GM12878 (cell line): ENCODE measurements at places on chromosomes 1 and 21.

GRCh38 chr1:119715542-119715941 lies 3.8 kb downstream of the PHGDH start:
- no peak for DNase-seq

DNA sequence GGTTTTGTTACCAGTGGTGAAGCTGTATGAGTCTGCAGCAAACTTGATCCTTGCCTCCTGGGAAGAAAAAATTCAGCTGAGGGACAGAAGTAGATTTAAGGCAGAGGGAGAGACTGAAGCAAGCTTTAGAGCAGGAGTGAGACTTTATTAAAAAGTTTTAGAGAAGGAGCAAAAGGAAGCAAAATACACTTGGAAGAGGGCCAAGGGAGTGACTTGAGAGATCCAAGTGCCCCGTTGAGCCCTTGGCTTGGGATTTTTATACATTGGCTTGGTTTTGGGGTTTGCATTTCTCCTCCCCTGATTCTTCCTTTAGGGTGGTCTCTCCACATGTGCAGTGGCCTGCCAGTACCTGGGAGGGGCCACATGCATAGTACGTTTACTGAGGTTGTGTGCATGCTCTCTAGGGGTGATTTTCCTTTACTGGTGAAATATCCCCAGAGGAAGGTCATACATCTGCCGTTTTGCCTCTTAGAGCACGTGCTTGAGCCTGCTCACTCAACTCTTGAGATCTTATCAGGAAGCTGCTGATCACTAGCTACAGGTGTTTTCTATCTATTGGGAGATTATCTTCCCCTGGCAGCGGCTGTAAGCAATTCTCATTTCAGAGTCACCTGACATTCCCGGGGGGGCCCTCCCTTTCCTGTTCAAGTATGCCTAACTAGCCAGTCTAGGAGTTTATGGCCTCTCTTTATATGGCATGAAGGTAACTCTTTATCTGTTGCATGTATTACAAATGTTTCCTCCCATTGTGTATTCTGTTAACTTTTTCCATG lies 20.3 kb downstream of the FASLG start:
- no peak for DNase-seq

DNA sequence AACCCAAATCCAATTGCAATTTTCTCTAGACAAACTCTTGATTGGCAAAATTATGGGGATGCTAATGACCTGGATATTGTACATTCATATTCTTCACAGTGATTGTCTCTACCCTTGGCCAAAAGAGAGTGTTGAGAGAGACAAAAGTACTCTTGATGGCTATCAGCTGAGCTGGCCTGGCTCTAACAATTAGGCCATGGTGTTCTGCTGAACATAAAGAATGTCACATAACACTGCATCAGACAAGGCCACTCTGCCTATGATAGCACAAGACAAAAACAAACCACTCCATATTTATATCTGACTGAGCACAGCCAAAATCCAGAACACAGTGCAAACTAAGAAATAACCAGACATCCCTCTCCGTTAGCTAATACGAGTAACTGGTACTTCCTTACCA lies 101.7 kb downstream of the ADAMTS1 start:
- DNase-seq = no peak

DNA sequence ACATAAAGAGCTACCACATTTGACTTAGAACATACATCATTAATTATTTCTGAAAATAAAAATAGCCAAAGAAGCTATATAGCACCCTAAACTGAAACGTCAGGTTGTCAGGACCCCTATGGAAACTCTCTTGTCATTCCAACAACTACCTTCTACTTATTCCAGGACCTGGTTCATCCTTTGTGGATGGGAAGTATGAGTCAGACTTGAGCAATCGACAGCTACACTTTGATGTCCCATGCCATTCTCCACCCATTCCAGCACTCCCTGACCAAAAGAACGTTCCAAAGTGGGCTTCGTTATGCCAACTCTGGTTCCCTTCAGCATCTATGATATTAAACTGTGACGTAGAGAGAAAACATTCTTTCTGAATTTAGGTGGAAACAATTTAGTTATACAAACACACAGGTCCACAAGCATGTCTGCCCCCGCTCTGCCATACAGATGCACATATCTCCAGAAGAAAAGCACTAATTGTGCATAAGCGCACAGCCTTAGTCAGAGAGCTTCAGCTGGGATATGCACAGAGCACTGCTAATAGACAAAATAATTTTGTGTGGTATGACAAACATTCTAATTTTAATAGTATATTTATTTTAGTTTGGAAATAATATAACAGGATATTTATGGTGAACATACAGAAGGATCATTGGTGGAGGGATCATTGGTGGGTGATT lies 723.1 kb upstream of the B3GALT2 start:
- no peak for DNase-seq

GRCh38 chr1:118253053-118253915 lies 68.3 kb upstream of the SPAG17 start:
- DNase-seq = no peak

GRCh38 chr21:45228171-45228641 lies 59.5 kb downstream of the POFUT2 start:
- no peak for DNase-seq

DNA sequence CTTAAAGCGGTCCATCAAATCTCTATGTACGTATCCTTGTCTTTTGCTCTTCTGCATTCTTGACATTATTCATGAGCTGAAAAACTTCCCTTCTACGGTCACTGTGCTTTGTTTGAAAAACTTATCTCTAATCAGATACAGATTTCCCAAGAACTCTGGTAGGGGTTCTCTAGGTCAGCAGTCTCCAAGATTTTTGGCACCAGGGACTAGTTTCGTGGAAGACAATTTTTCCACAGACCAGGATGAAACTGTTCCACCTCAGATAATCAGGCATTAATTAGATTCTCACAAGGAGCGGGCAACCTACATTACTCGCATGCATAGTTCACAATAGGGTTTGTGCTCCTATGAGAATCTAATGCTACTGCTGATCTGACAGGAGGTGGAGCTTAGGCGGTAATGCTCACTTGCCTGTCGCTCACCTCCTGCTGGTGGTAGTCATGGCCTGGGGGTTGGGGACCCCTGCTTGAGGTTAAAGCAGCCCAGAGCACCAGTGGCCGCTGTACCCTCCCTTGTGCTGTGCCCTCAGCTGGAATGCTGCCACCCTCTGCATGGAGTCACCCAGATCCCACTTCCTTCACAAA lies 30.8 kb downstream of the AK2 start:
- DNase-seq = no peak

DNA sequence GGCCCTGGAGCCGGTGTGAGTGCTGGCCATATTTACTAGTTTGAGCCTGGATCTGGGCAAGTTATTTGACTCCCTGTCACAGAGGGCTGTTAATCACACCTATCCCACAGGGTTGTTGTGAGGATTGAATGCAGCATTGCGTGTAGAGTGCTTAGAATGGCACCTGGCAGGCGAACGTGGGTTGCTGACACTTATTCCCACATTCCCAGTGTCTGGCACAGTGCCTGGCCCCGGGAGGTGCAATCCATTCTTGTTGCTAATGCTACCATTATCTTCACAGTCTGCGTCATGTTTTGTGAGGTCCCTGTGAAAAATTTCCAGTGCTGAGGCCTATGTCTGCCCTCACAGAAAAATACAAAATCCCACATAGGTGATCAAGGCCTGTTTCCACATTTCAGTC lies 66.1 kb downstream of the CD2 start:
- no peak for DNase-seq

- no peak for DNase-seq
Observed at GRCh38 chr1:97385536-97386277, 535.1 kb downstream of the DPYD start.

DNA sequence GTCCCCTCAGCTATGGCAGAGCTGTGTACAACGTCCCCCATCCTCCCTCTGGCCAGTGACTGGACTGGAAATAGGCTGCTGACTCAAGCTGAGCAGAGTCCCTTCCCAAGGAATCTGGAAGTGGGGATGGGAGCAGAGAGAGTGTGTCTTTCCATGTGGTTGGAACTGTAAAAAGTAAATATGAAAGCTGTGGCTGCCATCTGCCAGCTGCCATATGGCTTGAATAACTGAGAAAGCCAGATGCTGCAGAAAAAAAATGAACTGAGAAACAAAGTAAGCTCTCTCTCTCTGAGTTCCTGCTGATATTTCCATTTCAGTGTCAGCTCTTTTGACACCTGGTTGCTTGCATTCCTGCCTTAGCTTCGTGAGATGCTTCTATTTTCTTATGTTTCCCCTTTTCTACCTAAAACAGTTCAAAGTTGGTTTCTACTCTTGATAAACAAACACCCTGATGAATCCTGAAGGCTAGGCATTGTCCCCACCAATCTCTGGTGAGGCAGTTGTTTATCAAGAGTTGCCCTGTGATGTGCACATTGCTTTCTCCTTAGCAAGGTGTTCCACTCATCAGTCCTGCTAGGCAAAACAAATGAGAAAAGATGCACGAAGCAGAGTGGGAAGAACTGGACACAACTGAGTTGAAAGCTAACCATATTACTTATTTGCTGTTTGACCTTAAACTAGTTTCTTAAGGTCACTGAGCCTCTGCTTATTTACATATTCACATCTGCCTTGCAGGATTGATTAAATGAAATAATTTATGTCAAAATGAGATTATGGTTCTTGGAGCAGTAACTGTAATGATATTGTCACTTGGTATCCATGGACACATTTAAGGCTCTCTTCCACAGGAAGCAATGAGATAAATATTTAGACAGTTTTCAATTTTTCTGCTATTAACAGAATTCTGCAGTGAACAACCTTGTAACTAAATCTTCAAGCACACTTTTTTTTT lies 16.6 kb upstream of the DR1 start:
- no peak for DNase-seq

DNA sequence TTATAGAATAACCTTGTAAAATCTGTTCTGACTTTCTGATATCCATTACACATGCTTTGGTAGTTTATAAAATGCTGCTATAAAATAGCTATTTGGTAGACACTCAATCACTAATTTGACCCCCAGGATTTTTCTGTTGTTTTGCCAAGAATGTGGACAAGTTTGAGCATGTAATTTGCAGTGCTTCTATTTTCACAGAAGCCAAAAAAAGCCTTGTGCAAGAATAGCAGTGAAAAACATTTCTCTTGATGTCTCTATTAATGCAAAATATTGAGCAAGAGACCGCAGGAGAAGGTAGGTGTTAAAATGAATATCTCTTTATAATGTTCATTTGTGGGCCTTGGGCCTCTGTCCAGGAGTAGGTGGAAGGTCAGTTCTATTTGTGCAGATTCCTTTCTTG lies 22.5 kb downstream of the MAP3K7CL start:
- no peak for DNase-seq

GRCh38 chr1:193763266-193763665 lies 576.9 kb upstream of the B3GALT2 start:
- no peak for DNase-seq

- no peak for DNase-seq
Observed at GRCh38 chr1:86960548-86960947, 46.1 kb downstream of the HS2ST1 start.

DNA sequence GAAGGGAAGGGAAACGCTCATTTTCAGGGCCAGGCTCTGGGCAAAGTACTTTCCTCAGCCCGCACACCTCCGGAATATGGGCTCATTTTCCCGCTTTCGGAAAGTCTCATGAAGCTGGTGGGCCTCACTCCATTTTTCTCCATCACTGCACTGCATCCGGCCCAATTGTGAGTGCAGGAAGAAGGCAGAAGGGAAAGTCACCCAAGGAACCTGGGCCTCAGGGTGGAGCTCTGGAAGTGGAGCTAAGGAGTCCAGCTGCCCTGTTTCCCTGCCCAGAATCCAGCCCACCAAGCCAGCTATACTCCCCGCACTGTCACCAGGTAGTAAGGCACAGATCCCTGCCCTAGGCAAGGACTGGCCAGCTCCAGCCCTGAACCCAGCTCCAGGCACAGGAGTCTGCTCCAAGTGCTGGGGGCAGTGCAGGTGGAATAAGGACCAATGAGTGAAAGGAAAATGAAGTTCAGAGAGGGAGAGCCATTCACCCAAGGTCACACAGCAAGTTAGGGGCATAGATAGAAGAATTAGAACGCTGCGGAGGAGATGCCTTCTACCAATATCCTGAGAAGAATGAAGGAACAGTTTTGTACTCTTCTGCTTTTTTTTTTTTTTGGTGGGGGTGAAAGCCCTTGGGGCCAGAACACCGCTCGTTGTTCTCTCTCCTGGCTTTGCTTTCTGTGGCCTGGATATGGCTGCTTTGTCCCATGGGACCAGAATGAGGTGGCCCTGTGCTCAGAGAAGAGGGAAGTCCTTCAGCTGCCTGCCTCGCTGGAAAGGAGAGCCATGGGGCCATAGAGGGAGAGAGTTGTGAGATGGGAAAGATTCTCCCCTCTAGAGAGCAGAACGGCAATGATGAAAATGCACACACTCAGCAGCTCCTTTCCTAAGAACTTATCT lies 10.0 kb downstream of the LRP8 start:
- DNase-seq = no peak

GRCh38 chr1:38352869-38353268 lies 306.3 kb upstream of the POU3F1 start:
- DNase-seq = no peak

DNA sequence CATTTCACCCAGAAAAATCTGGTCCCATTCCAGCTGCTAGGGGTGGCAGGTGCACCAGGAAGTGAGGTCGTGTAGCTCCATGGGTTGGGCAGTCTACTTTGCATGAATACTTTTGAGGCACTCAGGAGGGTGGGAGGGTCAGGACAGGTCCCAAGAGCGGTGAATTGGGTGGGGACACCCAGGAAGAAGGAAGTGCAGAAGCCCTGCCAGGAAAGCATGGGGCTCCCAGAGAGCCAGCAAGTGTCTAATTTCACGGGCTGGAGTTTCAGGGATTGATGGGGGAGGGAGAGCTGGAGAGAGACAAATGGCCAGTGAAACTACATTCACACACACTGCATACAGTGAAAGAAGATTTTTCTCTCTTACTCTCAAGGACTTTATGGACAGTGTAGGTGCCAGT lies 137.8 kb downstream of the GALNT2 start:
- DNase-seq = no peak

GRCh38 chr1:43101061-43101460 lies 71.0 kb downstream of the EBNA1BP2 start:
- no peak for DNase-seq

- DNase-seq = no peak
Observed at GRCh38 chr1:243927381-243927780, 77.3 kb upstream of the AKT3 start.

GRCh38 chr1:245234217-245235081 lies 79.7 kb downstream of the KIF26B start:
- DNase-seq = no peak

DNA sequence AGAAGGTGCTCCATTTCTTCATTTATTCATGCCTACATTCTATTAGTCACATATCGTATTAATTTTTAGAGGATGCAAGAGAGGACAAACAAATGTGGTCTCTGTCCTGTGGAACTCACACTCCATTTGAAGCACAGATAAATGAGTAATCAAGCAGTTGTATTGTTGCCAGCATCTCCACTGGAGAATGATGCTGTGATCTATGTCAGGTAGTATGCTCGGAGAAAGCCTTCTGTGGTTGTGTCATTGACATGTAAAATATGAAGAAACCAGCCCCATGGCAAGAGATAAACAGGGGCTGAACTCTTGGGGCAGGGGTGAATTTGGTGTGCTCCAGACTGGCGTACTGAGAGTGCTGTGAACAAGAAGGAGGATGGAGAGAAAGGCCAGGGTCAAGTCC lies 101.2 kb downstream of the FASLG start:
- DNase-seq = no peak
